GM12891 (cell line): ENCODE measurements at places on chromosomes 3 and 15.

DNA sequence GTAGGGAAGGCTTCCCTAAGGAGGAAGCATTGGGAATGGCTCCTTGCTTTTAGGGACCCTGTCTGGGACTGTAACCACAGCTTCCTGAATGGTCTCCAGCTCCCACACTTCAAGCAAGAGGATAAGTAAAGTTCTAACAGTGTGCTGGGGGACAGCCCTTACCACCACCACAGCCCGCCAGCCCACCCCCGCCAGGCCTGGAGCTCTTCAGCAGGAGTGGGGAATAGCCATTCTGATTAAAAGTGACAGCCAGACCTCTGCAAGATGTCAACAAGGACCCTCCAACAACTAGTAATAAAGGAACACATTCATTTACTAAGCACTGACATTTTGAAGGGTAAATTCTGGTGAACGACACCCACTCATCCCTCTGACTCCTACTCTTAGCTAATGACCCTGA, 49.4 kb downstream of the CPN2 start:
- DNase-seq: no peak

DNA sequence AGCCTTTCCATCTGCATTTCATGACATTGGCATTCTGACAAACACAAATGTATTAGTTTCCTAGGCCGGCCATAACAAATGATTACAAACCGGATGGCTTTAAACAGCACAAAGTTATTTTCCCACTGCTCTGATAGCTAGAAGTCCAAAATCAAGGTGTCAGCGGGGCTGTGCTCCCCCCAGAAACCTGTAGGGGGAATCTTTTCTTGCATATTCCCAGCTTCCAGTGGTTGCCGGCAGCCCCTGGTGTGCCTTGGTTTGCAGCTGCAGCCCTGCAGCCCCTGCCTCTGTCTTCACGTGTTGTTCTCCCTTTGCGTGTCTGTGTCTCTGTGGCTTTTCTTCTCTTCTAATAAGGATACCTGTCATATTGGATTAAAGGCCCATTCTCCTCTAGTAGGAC, 79.0 kb upstream of the CDV3 start:
- DNase-seq: no peak

DNA sequence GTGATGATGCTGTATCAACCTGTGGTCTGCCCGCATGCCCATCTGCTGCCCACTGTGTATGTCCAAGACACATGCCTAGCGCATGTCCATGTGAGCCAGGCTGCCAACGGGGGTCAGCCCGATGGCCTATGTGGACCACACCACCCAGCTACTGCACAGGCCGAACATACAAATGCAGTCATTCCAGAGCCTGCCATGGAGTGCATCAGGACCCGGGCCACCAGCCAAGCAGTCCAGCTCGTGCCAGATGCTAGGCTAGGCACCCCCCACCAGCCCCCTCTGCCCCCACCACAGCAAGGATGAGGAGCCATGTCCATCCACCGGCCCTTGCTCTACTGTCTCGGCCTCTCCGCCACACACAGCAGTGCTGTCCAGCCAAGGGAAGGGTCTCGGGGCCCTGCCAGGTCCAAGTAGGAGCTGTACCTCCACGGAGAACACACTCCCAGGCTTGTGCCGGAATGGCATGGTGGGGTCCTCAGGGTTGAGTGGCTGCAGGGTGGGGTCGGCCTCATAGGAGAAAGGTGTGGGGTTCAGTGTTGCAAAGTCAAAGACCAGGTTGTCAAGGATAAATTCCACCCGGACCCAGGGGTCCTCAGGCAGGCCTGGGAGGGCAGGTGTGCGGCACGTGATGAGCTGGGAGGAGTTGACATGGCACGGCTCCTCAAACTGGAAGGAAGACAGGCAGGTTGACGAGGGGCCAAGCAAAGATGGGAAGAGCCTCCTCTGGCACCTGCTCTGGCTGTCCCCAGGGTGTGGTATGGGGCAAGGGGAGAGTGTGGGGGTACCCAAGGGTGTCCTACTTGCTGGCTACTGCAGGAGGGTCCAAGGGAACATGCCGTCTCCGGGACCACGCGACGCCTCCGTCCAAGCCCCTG, 15.3 kb downstream of the PLXNB1 start:
- no peak for DNase-seq

DNA sequence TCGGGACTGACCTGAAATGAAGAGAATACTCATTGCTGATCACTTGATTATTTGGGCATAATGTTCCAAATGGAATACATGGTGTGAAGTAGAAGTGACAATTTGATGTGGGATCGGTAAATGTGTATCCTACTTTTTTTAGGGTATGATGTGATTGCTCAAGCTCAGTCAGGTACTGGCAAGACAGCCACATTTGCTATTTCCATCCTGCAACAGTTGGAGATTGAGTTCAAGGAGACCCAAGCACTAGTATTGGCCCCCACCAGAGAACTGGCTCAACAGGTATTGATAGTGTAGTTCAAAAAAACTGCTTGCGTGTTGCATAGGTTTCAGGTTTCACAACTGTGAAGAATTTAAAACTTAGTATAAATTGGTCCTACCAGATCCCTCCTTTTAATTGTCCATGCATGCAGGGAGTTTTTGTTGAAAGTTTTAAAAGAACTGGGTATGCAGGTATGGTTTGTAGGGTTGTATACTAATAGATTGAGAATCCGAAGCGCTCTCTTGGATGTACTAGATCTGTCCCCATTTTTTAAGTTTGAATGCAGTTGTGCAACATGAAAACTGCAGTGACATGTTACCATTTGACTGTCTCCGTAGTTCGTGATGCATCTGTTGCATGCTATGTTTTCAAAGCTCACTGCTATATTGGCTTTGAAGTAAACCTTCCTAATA, 1.6 kb downstream of the EIF4A2 start:
- no peak for DNase-seq

- DNase-seq: no peak
Measured at GRCh38 chr15:38243278-38244055, 9.2 kb upstream of the SPRED1 start.

- DNase-seq: no peak
Measured at GRCh38 chr3:128537091-128537703, 44.2 kb upstream of the GATA2 start.

GRCh38 chr3:58577269-58577821, at the start of gene FAM107A:
Gene FAM107A (minus strand): TSS chr3:58577391. CDS start chr3:58569860, 7,531 bp downstream.
- DNase-seq: no peak

GRCh38 chr15:44101944-44102343, 93.1 kb downstream of the FRMD5 start:
- no peak for DNase-seq

DNA sequence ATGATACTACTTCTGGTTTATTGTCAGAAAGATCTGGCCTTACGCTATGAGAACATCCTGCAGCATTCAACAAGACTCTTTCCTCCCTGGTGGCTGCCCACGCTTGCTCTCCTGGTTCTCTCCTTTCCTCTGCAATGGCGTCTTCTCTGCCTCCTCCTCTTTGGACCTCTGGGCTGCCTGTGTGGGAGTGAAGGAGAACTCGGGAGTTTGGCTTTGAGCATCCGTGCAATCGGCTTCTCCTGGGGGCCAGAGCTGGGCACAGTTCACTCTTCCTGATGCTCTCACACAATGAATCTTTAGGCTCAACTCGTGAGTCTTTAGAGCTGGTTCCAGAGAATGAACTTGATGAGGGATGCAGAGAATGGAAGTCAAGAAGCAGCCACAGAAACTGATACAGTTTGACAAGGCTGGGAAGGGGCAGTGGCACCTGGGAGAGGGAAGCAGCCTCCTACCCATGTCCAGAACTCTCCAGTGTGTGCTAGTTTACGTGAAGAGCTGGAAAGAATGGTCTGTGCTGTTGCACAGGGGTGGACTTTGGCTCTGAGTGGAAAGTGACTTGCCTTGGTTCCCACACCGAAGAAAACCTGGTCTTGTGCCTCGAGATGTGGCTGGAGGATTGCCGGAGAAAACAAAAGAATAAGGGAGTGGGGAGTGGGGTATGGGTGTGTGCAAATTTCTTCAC, 37.9 kb downstream of the RPLP1 start:
- no peak for DNase-seq

DNA sequence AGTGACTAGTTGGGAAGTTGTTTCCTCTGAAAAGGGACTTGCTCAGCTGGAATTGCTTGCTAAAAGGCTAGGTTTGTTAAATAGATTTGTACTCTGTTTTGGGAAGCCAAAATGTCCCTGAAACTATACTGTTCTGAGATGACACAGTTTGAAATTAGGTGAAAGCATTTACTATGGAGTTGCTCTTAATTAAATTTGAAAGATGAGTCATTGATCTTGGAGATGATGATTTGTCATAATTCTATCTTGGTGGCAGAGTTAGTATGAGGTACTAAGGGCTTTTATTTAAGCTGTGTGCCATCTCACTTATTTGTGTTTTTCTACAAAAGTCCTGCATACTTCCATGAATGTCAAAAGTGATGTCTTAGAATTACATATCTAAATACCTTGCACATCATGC, 320.9 kb downstream of the PTPRG start:
- no peak for DNase-seq

- DNase-seq: no peak
Measured at GRCh38 chr15:57540211-57540610, 51.5 kb upstream of the MYZAP start.

DNA sequence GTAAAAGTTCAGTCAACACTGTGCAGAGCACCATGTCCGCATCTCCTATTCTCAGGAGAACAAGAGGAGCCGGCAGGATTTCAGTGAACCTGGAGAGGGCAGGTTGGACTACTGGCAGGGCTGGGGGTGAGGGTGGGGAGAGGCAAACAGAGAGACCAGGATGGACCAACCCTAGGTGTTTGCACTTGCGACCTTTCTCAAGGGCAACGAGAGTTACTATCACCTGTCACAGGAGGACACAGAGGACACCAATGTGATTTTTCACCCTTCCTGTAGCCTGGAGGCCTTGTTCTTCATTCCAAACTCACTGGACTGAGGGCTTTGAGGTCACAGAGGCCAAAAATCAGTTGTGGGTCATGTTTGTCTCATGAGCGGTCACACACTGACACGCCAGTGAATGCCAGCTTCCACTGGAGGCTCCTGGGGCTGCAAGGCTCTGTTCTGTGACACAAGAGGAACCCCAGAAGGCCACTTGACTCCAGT, 89.5 kb downstream of the CPN2 start:
- no peak for DNase-seq

DNA sequence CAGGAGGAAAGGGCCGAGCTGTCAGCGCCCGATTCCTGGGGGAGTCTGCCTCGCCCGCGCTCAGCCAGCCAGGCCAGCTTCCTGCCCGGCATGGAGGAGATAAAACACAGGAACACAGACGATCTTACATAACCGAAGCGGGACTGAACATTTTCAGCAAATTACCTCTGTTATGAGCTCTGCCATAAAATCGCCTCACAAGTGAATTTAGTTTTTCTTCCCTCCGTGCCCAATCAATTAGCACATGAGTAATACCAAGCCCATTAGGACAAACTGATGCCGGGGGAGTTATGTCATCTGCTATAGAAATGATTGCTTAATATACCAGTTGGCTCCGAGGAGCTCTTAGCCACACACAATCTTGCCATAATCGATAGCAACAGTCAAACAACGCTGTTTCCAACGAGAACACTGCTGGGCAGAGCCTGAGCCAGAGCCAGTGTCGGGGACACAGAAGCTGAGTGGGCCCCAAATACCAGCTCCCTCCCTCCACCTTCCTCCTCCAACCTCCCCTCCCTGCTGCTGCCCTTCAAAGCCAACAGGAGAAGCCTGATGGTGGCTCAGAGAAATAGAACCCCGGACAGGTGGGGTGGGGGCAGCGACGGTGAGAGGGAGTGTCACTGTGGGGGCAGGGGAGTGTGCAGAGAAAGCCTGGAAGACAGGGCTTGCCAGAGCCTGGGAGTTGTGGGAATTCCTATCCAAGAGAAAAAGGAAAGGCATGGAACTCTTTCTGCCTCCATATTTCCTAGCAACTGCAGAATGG, 279.4 kb upstream of the TLE3 start:
- no peak for DNase-seq

GRCh38 chr15:40303576-40303975, 4.2 kb downstream of the PLCB2 start:
- no peak for DNase-seq

- DNase-seq: no peak
Measured at GRCh38 chr3:14253707-14254382, 75.2 kb downstream of the LSM3 start.

DNA sequence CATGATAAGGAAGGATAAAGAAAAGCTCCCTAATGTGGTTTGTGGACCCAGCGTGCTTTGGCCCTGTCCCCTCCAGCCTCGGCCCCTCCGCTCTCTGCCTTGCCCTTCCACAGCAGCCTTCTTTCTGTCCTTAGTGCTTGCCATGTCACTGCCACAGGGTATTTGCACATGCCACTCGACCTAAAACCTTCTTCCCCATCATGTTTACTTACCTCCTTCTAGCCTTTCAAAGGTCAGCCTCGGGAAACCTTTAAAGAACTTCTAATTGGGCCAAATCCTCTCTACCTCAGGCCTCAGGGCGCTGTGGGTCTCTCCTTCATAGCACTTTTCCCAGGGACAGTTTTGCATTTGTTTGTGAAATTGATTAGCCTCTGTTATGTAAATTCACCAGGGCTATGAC, 73.0 kb downstream of the SCN11A start:
- no peak for DNase-seq

DNA sequence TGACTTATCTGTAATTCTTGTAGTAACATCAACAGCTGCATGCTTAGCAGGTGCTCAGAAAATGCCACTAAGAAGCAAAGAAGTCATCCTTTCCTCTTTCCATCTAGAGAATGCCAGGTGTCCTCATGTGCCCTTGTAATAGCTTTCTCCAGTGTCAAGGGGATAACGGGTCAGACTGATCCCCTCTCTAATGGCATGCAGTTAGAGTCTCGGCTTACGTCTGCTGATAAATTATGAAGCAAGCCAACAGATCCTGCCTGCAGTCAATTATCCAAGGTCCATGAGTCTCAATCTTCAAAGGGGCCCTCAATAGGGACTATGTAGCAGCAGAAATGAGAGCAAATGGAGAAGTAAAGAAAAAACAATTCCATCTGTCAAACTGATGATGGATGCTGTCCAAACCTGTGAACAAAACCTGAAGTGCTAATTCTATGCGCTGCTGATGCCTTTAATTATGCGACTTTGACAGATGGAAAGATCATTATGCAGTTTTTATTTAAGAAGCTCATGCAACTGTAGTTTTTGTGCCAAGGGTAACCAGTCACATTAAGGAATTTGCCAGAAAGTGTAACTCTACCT, 162.8 kb upstream of the PEX5L start:
- DNase-seq: no peak

- DNase-seq: no peak
Measured at GRCh38 chr15:37204692-37205091, 104.3 kb upstream of the MEIS2 start.

DNA sequence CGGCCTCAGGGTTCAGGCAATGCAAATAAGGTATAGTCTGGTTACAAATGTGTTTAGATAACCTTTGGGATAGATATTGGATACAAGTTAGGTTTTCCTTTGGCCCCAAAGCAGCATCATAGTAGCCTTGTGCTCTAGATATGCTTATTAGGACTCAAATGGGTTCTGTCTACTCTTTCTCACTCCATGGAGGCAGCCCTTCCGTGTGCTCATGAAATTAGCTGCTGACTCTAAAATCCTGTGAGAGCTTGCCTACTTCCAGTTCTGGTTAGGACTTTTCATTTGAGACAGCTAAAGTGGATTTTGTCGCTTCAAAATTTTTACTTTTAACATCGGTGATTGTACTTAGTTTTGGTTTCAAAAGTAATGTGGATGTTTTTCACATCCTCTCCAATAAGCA, 1.6 kb downstream of the CDV3 start:
- no peak for DNase-seq
